ENCODE measurements at places on chromosomes 7 and 10.

DNA sequence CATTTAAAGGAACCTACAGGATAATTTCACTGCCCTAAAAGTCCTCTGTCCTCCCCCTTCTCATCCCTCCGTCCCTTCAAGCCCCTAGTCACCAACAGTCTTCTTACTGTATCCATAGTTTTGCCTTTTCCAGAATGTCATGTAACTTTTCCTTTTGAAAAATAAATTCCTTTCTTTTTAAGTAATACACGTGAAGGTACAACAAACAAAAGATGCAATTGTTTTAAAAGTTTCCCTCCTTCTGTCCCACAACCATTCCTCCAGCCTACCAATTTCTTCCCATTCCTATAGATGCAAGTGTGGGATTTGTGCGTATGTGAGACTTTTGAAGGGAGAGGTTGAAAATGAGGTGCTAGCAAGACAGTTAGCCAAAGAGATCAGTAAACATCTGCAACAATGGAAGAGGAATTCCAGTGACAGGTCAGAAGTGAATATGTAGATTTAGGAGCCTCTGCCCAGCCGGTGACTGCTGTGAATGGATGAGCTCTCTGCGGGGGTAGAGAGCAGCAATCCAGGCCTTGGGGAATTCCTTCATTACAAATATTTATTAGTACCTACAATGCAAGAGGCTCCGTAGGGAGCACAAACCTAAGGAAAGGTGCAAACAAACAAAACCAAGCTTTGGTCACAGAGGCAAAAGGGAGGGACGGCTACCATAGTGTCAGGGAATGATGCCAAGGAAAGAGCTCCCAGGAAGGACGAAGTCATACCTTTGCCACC lies 243.6 kb downstream of the SKIDA1 start:
- H3K27me3 ChIP-seq, result no peaks in the 10 kb centered on the region
- no peak overlapping the region for H3K4me3 ChIP-seq
- H3K36me3 ChIP-seq, result no peaks in the 10 kb centered on the region
- H3K4me1 ChIP-seq, result no peaks in the 10 kb centered on the region

- DNase-seq, result no peak
- H3K4me1 ChIP-seq, result no peaks in the 10 kb centered on the region
- no peak overlapping the region for H3K4me3 ChIP-seq
- no peaks in the 10 kb centered on the region for H3K27me3 ChIP-seq
These were observed 194.0 kb downstream of the PPP1R9A start for GRCh38 chr7:95101422-95101821.

DNA sequence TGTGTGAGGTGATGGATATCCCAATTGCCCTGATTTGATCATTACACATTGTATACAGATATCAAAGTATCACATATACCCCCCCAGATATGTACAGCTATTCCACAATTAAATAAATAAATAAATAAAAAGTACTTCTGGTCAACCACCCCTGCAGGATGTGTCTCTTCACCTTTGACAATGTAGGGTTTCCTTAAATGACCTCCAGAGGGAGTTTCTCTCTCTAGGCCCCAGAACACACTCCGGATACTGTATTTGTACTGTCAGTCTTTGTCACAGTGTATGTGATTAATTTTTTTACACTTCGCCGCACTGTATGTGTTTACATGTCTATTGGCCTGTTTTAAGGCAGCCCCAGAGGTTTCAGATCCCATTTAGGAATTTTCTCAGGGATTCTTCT lies 123.6 kb downstream of the ADCYAP1R1 start:
- H3K4me1 ChIP-seq, result no peaks in the 10 kb centered on the region
- no peak overlapping the region for H3K27ac ChIP-seq
- H3K27me3 ChIP-seq, result no peaks in the 10 kb centered on the region
- no peaks in the 10 kb centered on the region for H3K36me3 ChIP-seq
- no peak for DNase-seq
- no peak overlapping the region for H3K4me3 ChIP-seq

DNA sequence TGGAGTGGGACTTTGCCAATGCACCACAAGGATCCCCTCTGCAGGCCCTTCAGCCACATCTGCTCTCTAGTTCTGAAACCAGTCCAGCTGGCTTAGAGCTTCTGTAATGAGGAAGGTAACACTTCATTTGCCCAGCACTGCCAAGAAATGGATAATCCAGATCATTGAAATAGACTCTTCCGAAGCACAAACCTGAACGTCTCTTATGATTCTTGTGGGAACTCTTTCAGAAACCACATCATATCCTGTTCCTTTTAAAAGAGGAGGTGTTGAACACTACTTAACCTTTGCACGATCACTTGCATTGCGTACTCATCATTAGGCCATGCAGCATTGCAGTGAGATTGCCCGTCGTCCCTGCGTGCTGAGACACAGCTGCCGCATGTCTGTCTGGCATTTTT lies 25.8 kb upstream of the PLPP4 start:
- DNase-seq, result no peak
- no peaks in the 10 kb centered on the region for H3K27me3 ChIP-seq
- peaks cover 7% of the 10 kb centered on the region for H3K4me1 ChIP-seq
- no peak overlapping the region for H3K27ac ChIP-seq

DNA sequence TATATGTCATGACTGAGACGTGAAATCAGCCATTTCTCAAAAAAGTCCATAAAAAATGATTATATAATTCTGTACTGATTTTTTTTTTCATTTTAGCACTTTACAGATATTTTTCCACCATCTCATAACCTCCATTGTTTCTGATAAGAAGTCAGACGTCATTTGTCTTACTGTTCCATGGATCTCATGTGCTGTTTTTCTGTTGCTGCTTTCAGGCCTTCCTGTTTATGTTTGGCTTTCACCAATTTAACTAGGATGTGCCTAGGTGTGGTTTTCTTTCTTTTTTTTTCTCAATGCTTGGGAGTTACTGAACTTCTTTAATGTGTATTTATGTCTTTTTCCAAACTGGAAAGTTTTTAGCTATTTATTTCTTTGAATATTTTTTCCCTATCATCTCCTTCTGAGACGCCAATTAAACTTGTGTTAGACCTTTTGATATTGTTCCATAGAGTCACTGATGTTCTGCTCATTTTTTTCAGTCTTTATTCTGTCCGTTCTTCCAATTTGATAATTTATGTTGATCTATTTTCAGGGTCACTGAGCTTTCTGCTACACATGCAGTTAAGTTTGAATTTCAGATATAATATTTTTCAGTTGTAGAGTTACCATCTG lies 43.3 kb downstream of the TAF3 start:
- H3K4me3 ChIP-seq, result no peak overlapping the region
- no peaks in the 10 kb centered on the region for H3K27me3 ChIP-seq
- peaks cover 7% of the 10 kb centered on the region for H3K4me1 ChIP-seq
- no peak overlapping the region for H3K27ac ChIP-seq
- DNase-seq, result no peak

GRCh38 chr10:3740157-3740871 lies 44.7 kb downstream of the KLF6 start:
- H3K4me1 ChIP-seq, result no peaks in the 10 kb centered on the region
- H3K27ac ChIP-seq, result peak overlapping the region; percentile 19
- H3K36me3 ChIP-seq, result no peaks in the 10 kb centered on the region
- no peaks in the 10 kb centered on the region for H3K27me3 ChIP-seq

DNA sequence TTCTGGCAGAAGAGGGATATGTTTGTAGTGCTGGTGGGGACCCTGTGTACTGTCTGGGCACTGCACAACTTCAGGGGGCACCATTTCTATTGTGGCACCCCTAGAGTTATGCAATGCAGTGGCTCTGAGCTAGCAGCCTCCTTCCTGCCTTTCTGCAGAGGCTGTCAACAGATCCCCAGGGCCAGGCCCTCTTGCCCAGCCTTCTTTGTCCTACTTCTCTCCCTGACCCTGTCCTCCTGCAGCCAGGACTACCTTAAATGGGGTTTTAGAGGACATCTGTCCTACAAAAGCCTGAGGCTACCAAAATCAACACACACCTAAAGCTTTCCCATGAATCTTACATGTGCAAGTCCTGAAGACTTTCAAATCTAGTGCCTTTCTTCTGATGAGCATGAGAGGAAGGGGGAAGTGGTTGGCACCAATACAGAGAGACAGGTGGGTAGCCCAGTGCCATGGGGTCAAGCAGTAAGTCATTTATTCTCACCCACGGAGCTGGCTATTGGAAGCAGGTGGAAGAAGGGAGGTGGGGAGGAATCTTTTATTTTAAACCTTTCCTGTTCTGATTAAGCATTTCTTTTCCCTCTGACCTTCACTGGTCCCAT lies 2.4 kb downstream of the SPOCK2 start:
- H3K4me3 ChIP-seq, result no peak overlapping the region
- peaks cover 17% of the 10 kb centered on the region for H3K27me3 ChIP-seq
- DNase-seq, result no peak
- peaks cover 45% of the 10 kb centered on the region for H3K4me1 ChIP-seq
- H3K36me3 ChIP-seq, result no peaks in the 10 kb centered on the region
- H3K27ac ChIP-seq, result peak overlapping the region; percentile 85

DNA sequence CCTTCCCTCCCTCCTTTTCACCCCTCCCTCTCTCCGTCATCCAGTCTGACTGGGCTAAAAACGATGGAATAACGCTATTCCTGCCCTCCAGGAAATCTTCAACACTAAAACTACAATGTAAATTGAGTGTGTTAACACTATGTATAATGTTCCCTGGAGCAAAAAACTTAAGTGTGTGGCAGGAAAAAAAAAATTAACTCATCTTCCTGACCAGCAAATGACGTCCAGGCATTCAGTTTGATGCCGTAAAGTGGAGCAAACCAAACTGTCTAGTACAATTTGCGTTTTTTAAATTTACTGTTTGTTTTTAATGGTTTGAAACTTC lies 545 bp upstream of the MTPN start:
- H3K27ac ChIP-seq, result peak overlapping the region; percentile 85
- H3K36me3 ChIP-seq, result no peaks in the 10 kb centered on the region
- DNase-seq, result no peak
- H3K4me1 ChIP-seq, result peaks cover 46% of the 10 kb centered on the region
- H3K27me3 ChIP-seq, result no peaks in the 10 kb centered on the region

- H3K4me1 ChIP-seq, result peaks cover 21% of the 10 kb centered on the region
- H3K27ac ChIP-seq, result no peak overlapping the region
- H3K27me3 ChIP-seq, result no peaks in the 10 kb centered on the region
- H3K4me3 ChIP-seq, result no peak overlapping the region
- no peaks in the 10 kb centered on the region for H3K36me3 ChIP-seq
These were observed 26.4 kb downstream of the BMPR1A start for GRCh38 chr10:86782701-86783418.

DNA sequence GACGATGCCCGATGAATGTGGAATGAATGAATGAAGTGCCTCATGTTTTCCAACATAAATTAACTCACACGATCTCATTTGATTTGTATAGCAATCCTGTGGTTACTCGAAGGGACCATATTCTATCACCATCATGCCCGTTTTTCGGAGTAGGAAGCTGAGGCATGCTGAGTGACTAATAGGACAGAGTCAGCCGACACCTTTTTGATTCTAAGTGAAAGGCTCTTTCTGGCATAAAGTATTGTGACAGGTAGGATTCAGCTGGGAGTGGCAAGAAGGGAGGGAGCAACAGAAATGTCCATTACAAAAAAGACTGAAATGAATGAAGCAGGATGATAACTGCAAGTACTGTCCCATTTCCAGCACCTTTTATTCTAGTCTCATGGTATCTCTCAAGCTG lies 55.7 kb downstream of the KLRG2 start:
- H3K36me3 ChIP-seq, result no peaks in the 10 kb centered on the region
- DNase-seq, result no peak
- no peaks in the 10 kb centered on the region for H3K27me3 ChIP-seq
- H3K4me3 ChIP-seq, result no peak overlapping the region
- peaks cover 5% of the 10 kb centered on the region for H3K4me1 ChIP-seq

GRCh38 chr10:51242393-51242792 lies 168.1 kb downstream of the PRKG1 start:
- no peaks in the 10 kb centered on the region for H3K4me1 ChIP-seq
- H3K36me3 ChIP-seq, result no peaks in the 10 kb centered on the region
- H3K27ac ChIP-seq, result no peak overlapping the region
- H3K4me3 ChIP-seq, result no peak overlapping the region

GRCh38 chr10:75857269-75857846 lies 425.9 kb downstream of the LRMDA start:
- no peaks in the 10 kb centered on the region for H3K27me3 ChIP-seq
- H3K36me3 ChIP-seq, result no peaks in the 10 kb centered on the region
- no peak overlapping the region for H3K4me3 ChIP-seq
- H3K27ac ChIP-seq, result no peak overlapping the region
- no peak for DNase-seq

- H3K27me3 ChIP-seq, result no peaks in the 10 kb centered on the region
- H3K4me3 ChIP-seq, result peak overlapping the region; percentile 81
- no peak overlapping the region for H3K27ac ChIP-seq
- no peaks in the 10 kb centered on the region for H3K36me3 ChIP-seq
- H3K4me1 ChIP-seq, result peaks cover 15% of the 10 kb centered on the region
These were observed 1.5 kb downstream of the SEM1 start for GRCh38 chr7:96707901-96708774.

- H3K36me3 ChIP-seq, result no peaks in the 10 kb centered on the region
- no peaks in the 10 kb centered on the region for H3K27me3 ChIP-seq
- DNase-seq, result no peak
These were observed 89.3 kb downstream of the FANK1 start for GRCh38 chr10:125985557-125986240.

DNA sequence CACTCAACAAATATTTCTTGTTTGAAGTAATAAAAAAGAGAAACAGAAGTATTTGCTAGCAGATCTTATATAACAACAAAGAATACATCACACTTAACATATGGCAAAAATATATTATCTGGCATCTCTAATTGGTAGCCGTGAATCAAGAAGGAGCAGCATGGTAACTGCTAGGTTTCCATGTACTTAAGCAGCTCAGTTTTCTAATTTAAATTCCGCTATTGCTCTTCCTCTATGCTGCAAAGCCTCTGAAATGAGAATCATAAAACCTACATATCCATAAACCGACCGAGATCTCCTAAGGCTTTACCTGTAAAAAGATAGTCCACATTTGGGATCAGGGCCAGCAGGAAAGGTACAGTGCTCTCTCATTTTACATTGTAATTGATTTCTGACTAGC lies 76.6 kb upstream of the PTPRZ1 start:
- H3K36me3 ChIP-seq, result no peaks in the 10 kb centered on the region
- DNase-seq, result no peak
- H3K27me3 ChIP-seq, result no peaks in the 10 kb centered on the region
- no peak overlapping the region for H3K27ac ChIP-seq
- H3K4me3 ChIP-seq, result no peak overlapping the region
- H3K4me1 ChIP-seq, result no peaks in the 10 kb centered on the region

DNA sequence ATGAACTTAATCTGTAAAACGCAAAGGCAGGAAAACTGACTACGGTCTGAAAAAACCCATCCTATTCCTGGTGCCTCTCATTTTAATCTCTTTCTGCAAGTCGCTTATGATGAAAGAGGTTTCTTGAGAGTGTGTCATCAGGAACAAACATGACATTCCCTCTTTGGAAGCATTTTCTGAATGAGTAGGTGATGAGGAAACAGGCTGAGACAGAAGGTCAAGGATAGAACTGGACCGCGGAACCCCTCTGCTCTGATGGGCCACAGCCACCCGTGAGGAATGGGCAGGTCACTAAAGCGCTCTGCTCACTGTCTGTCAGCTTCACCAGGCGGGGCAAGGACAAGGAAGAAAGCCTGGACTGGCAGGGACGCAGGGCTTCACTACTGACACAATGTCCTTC lies 28.6 kb downstream of the BEND7 start:
- no peaks in the 10 kb centered on the region for H3K4me1 ChIP-seq
- H3K27ac ChIP-seq, result no peak overlapping the region
- no peak overlapping the region for H3K4me3 ChIP-seq

DNA sequence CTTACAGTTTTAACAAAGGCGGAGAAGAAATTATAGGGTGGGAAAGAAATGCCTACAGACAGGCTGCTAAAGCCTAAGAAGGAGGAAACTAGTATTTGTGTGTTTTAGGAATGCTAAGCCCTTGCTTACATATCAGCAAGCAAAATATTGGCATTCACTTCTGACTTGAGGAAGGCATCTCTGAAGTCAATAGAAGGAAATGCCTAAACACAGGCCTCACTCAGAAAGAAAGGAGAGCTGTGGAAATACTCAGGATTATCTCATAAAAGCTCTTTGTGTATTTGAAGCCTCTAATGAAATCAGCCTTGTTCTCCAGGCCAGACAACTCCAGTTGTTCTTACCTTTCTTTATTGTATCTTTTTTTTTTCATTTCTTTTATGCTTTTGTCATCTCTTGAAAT lies 158.0 kb downstream of the AUTS2 start:
- H3K4me3 ChIP-seq, result no peak overlapping the region
- no peak for DNase-seq
- H3K27ac ChIP-seq, result no peak overlapping the region
- H3K4me1 ChIP-seq, result peaks cover 8% of the 10 kb centered on the region
